8988T (cell line): ENCODE measurements at places on chromosomes 1 and 21.
A peak's percentile ranks its signal among the peaks of the same experiment; 100 is the strongest.

GRCh38 chr1:166915941-166916340 is 39.9 kb upstream of the TADA1 start:
- DNase-seq, result peak; percentile 80

DNA sequence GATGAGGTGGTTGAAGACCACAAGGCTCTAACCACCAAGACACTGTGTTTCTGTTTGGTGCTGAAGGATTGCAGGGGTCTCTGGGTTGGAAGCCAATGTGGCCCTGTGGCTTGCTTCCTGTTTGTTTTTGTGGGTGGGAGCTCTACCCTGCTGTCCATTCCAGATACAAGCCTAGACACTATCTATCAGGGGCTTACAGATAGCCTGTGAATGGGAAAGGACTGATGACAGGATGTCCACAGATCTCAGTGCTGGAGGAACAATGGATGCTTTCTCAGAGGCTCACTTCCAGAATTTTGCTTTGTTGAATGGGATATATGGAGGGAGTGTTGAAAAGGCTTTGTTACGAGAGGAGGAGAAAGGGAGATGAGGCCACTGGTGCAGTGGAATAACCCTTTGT is 69.7 kb downstream of the NOS1AP start:
- DNase-seq, result no peak

DNA sequence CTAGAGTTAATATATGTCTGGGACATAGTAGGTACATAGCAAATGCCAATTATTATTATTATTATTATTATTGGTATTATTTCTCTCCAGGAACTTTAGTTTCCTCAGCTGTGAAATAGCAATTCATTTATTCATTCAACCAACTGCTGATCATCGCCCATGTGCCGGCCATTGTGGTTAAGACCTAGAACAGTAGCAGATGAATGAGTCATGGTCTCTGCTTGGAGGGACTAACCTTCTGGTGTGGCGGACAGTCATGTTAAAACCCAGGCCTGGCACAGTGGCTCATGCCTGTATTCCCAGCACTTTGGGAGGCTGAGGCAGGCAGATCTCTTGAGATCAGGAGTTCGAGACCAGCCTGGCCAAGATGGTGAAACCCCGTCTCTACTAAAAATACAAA is 23.8 kb upstream of the LDLRAP1 start:
- DNase-seq, result no peak

GRCh38 chr21:26194811-26195251 is 24.3 kb upstream of the APP start:
- no peak for DNase-seq

- peak; percentile 38 for DNase-seq
These were observed 62.8 kb upstream of the LAX1 start for GRCh38 chr1:203702130-203702577.

GRCh38 chr1:9399510-9400424 is 107.1 kb downstream of the SPSB1 start:
- no peak for DNase-seq

- DNase-seq, result no peak
These were observed 61.9 kb downstream of the EPB41 start for GRCh38 chr1:28976248-28976647.

GRCh38 chr1:17605582-17606344 is 66.3 kb downstream of the ARHGEF10L start:
- no peak for DNase-seq

DNA sequence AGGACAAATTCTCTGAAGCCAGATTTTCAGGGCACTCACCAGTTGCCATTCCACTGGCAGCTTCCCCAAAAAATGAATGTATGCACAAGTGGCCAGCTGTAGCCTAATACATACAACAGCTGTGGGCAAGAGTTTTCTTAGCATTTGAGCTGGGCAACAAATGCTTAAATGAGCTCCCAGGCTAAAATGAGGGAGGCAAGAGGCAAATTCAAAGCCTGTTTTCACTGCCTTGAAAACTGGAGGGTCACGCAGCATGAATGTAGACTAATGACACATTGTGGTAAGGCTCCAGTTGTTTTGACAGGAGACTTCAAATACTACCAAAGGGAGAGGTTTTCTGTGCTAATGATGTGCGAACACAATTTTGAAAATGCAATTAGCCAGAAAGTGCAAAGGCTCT is 88.2 kb downstream of the TIAM1 start:
- DNase-seq, result no peak

GRCh38 chr1:246107516-246108277 is 399.4 kb downstream of the SMYD3 start:
- no peak for DNase-seq

DNA sequence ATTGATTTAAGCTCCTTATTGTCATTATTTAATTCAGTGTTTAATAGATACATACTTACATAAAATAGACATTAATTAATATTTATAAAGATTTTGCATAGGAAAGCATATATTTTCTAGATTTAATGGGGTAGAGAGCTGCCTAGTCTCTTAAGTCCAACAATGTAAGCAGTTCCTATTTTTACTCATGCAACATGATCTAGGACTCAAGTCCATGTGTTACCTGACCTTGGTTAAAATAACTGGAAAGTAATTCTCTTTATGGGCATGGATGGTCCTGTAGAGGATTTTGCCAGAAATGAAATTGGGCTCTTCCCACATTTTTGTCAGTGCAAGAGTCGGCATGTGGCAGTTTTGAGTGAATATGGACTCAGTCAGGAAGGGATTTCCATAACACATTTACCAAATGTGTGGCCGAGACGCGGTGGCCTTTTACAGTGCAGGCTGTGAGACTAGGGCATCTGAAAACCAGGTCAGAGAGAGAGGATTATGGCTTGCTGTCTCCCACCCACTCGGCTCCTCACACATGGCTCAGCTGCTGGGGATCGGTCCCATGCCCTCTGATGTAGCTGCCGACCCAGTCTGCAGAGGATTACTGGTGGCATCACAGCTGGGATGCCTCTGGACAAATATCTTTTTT is 6.2 kb upstream of the KIF1B start:
- no peak for DNase-seq

- DNase-seq, result no peak
These were observed 13.4 kb downstream of the NHLH2 start for GRCh38 chr1:115827452-115828044.

- no peak for DNase-seq
These were observed 125.9 kb upstream of the IRF2BP2 start for GRCh38 chr1:234735916-234736315.

DNA sequence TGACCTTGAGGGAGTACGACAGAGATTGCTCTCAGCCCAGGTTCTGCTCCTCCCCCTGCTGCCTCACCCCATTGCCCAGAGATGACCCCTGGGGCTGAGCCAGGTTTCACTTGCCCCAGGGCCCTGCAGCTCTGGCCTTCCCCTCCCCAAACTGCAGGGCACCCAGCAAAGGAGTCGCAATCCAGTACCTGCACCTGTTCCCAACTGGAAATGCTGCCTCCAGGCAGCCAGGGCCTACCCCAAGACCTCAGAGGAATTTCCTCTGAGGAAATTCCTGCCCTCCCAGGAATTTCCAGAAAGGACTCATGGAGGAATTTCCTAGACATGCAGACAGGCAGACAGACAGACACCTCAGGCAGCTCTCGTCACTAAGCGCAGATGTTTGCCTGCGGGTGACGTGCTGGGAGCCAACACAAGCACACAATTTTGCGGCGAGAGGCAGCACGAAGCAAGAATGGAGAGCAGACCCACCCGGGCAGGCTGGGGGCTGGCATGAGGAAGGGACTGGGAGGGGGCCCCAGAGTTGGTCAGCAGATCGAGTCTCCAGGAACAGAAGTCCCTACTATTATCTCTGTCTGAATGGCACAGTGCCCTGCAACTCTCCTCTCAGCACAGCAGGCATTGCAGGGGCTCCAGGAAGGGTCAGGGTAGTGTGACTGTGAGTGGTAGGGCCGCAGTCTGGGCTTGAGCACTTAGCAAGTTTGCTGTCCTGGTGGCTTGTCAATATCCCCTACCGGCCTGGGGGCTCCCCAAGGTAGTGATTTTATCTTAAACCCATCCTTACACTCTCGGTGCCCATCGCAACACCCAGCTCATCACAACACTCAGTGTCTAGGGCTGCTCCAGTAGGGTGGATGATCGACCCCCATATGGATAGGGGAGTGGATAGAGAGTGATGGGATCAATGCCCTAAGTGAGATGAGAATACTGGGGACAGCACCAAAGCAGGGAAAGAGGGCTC is 2.9 kb upstream of the EFNA1 start:
- DNase-seq, result peak; percentile 63

DNA sequence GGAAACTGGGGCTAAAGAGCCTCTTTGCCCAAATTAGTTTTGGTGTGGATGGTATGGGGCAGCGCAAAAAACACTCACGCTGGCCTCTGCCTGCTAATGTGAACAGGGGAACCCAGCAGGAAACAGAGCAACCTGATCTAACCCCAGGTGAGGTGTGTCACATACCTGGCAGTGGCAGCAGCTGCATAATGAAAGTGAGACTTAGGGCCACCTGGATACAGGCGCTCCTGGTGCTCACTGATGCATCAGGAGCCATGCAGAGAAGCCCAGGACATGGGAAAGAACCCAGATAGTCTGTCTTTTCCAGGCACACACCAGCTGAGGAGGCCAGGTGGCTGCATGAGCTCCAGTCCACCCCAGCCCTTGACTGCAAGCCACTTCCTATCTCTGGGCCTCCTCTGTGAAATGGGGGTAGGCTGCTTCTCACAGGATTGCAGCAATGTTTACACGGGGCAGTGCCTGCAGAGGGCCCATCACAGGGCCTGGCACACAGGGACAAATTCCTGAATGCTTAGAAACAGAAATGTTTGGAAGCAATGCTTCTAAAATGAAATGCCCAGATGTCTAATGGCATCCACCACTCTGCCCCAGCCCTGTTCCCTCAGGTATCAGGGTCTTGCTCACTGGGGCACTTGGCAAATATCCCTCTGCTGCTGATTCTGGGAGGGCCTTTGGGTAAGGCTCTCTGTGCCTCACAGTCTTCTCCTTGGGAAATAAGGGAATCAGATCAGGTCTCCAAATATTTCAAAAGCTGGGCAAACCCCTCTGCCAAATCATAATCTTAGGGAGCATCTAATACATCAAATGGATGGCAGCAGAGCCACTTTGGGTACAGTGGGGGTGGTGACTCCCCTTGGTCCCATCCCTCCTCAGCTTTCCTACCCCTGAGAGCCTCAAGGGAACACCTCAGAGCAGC is 19.9 kb downstream of the DHCR24 start:
- DNase-seq, result no peak

GRCh38 chr1:28115267-28115666 is 26.9 kb upstream of the EYA3 start:
- DNase-seq, result no peak

DNA sequence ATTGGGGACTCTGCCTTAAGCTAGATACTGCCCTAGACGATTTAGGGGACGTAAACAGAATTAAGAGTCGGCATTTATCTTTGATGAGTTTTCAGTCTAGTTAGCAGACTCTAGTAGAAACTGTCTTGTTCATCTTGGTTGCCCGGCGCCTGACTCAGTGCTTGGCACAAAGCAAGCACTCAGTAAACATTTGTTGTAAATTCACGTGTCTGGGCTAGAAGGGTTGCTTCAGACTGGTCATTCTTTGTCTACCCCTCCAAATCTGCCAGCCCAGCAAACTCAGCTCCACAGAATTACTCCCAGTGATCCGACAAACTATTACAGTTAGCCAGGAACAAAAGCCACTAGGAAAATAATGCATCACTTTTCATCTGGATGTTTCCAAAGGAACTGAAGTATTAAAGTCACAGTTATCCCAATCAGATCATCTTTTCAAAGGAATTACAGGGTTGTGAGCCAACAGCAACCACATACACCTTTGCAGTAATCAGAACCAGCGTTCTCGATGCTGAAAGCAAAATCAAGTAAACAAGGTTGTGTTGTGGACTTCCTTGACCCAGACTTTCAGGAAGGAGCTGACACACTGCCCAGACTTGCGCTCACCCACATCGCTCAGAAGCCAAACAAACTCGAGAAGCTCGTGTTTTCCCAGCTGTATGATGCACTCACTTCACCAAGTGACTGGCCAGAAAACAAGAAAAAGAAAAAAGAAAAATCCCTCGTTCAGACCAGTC is 66.5 kb upstream of the GADD45A start:
- no peak for DNase-seq

DNA sequence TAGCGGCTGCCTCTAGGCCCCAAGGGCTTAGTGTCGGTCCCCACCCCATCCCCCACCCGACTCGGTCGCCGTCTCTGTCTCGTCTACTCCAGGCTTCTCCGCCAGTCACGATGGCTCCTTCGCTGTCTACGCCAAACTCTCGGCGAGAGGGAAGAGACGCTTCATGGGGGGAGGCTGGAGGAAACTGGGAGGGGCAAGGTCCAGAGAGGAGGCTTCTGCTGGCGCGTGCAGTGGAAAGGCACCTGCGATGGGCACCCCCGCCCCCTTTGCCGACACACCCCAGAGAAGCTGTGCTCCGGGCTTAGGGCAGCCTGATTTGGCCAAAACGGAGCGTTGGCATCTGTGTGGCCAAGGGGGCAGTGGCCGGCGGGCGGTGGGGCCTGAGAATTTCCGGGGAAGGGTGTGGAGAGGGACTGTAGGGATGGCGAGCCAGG is 1.2 kb upstream of the CSMD2 start:
- DNase-seq, result no peak

DNA sequence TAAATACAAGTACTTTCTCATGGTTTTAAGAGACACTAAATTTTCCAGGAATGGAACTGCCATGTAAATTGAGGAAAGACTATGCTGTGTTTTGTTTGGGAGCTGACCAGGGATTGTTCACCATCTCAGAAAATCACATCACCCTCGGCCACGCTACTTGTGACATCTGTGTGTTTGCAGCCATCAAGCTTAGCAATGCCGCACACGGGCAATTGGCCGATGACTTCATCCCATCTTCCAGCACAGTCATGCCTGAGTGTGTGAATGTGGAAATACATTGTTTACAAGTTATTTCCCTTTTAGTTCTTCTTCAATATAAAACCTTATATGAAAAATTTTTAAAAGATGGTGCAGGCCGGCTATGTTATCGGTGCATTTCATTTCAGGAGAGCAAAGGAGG is 121.6 kb downstream of the GLIS1 start:
- no peak for DNase-seq

GRCh38 chr1:198686069-198686728 is 47.4 kb downstream of the PTPRC start:
- DNase-seq, result no peak

GRCh38 chr1:184036517-184036949 is 995 bp downstream of the COLGALT2 start:
- DNase-seq, result peak; percentile 72
